ENCODE measurements at places on chromosomes 4 and X. TPM values are rescaled to one million over a fixed set of nuclear protein-coding genes. Genes with fewer than 3 reads are reported as not detected.
A peak's percentile ranks its signal among the peaks of the same experiment; 100 is the strongest.

SMPX gene
- 741 TPM for total RNA-seq

NRK gene
- 1.9 TPM for total RNA-seq

DNA sequence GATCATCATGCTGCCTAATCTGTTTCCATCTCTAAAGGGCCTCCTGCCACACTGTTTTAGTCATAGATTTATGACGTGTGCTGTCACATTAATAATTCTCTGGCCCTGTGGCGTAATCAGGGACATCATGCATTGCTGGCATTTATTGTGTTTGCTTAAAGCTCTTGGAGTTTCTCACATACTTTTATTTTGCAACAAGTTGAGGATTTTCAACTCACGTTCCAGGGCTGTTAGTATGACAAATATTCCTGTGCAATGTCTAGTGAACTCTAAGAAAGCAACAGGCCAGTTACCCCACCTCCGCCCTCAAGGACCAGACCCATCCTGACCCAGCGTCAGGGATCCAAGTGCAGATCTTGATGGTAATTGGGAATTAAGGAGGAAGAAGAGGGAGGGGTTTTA is 7.8 kb upstream of the PIGA start:
- no peak for DNase-seq

GRCh38 chrX:14533867-14534266 is 4.5 kb downstream of the GLRA2 start:
- no peak for DNase-seq

DNA sequence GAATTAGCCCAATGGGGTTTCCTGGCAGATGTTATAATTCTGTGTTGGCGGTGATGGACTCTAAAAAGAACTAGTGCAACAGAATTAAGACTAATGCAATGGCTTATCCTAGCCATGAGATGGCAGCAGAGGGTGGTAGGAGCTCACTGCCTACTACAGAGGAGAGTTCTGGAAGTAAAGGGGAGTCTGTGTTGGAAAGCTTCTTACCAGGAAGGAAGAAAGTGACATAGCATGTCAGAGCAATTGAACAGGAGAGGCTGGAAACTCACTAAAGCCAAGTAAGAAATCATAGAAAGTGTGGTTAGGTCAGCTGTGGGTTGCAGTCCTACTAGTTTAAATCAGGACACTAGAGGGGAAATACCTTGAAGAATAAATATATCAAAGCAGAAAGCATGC is 6.3 kb upstream of the TRPC5OS start:
- DNase-seq, result no peak

GRCh38 chr4:2642968-2643367 is 106.5 kb downstream of the FAM193A start:
- DNase-seq, result no peak

- DNase-seq, result no peak
These were observed 12.5 kb upstream of the STS start for GRCh38 chrX:7134981-7135380.

GRCh38 chr4:108345862-108346817 is 177.4 kb upstream of the LEF1 start:
- DNase-seq, result no peak

- no peak for DNase-seq
These were observed 1282.3 kb upstream of the TENM3 start for GRCh38 chr4:180960743-180961401.

GRCh38 chr4:2024683-2025082 is 15.9 kb upstream of the NELFA start:
- no peak for DNase-seq

GRCh38 chr4:15021946-15022345 is 19.7 kb downstream of the CPEB2 start:
- no peak for DNase-seq

GRCh38 chr4:184362396-184362795 is 112.0 kb downstream of the IRF2 start:
- no peak for DNase-seq

- no peak for DNase-seq
These were observed 39.4 kb downstream of the AR start for GRCh38 chrX:67583171-67583570.

DNA sequence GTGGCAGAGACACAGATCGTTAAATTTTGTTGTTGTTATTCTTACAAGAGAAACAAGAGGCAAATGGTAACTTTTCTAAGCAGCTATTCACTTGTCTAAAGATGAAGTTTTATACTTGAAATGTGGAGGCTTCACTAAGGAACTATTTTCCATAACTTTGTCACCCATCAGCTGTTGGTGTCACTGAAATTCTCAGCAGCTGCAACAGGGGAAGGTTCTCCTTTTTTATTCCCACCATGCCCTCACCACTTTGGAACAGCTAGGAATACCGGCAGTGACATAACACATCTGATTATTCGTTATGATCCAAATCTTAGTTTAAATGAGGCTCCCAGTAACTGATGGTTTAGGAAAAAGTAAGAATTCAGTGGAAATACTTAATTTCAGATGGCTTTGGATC is 147.0 kb upstream of the LEF1 start:
- no peak for DNase-seq

MTMR8 gene
- total RNA-seq, result 1.5 TPM

GRCh38 chrX:110293658-110294057 is 24.2 kb downstream of the AMMECR1 start:
- no peak for DNase-seq

DNA sequence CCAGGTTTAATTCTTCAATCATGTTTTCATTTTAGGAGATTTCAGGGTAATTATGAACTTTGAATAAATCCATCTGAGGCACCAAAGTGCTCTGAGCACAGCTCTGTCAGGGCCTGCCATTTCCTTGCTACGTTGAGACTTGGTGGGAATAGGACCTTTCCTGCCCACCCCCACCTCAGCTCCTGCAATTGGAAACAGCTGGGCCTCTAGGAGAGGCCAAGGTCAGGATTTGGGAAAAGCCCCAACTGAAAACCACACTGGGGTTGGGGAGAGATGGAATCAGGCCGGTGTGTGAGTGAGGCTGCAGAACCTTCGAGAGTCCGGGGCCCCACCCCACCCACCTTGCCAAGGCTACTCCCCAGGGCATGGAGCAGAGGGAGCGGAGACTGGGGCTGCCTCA is 212.7 kb upstream of the BCOR start:
- no peak for DNase-seq

- DNase-seq, result no peak
These were observed 689.0 kb downstream of the ADGRL3 start for GRCh38 chr4:61889117-61889516.

H2AZ1 gene
- total RNA-seq, result 110 TPM

- DNase-seq, result no peak
These were observed 130.3 kb downstream of the DIPK2B start for GRCh38 chrX:45070116-45071007.

DNA sequence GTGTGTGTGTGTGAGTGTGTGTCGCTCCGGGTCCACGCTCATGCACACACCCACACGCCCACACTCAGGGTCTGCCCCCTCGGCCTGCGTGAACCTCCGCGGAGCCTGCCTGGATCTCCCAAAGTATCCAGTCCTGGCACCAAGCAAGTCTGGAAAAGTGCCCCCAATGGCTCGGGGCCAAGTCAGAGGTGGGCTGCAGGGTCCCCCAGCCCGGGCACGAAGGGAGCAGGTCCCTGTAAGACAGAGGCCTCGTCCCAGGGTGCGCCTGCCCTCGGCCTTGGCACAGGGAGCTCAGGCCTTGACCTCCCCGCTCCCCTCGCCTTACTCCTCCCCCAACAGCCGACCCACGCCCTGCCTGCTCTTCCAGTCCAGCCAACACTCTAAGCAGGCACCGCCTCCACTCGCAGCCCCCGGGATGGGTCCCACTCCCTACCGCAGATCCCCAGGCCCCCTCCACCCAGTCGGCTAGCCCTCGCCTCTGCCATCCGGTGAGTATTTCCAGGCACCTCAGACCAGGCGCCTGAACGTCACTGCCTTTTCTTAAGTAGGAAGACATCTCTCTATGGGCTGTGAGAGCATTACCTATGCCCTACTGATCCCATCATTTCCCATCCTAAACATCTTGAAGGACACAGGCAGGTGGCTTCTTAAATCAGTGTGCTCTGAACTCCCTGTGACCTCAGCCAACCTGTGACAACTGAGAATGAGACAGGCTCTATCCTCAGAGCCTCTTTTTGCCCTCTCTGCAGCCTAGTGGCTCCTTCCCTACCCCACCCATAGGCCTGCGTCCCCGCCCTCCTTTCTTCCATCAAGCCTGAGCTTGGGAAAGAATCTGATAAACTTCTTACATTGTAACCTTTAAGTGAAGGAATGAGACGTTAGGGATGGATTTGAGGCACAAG is 704 bp downstream of the FAM114A1 start:
- peak; percentile 53 for DNase-seq

ZNF732 gene
- total RNA-seq, result not detected

DNA sequence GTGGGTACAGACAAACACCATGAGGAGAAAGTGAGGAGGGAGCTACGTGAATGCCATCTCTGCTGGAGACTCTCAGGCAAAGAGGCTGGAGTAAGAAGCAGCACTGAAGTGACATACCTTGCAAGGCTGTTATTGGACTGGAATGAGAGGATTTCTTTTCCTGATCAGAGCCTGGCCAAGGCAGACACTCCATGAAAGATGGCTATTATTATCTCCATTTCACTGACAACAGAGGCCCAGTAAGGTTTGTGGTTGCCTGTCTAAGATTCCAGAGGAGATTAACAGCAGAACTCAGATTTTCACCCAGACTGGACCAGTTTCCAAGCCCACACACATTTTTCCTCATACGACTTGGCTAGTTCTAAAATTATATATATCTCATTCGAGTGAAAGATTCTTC is 162.0 kb upstream of the EOLA2 start:
- no peak for DNase-seq

DNA sequence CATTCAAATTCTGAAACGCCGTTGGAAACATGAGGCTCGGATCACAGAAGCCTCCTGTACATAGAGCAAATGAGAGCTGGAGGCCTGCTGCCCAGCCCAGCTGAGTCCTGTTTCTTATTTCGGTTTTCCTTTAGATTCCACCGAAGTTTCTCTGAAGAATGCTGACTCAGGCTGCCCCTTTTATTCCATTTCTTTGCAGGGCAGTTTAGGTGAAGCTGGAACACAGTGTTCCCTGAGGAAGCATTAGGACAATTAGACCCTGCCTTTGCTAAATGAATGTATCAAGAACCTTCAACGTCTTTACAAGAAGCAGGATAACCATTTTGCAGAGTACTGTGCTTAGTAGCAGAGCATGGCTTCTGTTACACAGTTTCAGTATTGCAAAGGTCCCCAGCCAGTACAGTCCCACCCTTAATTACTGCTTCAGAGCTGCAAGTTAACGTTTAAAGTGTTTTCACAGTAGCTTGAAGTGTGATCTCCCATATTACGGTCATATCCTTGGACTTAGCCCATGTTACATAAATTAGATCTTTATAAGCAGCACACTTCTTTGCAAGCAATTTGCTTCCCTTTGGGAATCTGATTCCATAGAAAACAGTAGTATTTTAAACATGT is 117.0 kb downstream of the TBL1X start:
- no peak for DNase-seq

- DNase-seq, result no peak
These were observed 6.1 kb upstream of the ABLIM2 start for GRCh38 chr4:8164687-8165086.

DNA sequence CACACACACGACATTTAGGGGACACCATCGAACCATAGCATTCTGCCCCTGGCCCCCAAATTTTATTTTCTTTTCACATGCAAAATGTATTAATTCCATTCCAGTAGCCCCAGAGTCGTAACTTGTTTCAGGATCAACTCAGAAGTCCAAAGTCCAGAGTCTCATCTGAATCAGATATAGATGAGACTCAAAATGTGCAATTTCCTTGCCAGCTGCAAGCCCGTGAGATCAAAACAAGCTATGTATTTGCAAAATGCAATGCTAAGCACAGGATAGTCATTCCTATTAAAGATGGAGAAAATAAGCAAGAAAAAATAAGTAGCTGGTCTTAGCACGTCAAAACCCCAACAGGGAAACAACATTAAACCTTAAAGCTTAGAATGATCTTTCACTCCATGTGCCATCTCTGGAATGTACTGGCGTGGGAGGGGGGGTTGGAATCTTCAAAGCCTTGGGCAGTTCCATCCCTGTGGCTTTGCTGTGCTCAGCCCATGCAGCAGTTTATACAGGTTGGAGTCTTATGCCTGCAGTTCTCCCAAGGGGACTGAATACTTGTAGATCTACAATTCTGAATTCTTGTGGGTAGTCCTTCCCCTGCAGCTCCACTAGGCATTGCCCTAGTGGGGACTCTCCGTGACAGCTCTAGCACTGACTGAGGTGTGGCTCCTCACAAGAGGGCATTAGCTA is 47.7 kb upstream of the SYTL5 start:
- no peak for DNase-seq

DNA sequence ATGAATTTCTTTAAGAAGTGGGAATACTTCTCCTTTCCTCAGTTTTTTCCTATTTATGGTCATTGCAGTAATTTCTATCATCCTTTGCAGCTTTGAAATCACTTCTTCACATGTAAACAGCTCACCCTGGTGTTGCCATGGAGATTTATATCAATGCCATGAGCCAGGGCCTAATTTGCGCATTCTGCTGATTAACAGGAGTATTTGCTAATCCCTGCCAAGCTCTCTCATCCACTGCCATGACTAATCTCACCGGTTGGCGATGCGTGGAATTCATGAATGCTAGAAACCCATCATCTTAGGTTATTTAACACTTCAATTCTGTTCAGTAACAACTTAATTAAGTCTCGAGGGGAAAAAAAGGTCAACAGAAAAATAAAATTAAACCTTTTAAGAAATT is 11.8 kb upstream of the FGF13 start:
- DNase-seq, result no peak
